IMR-90 (cell line): ENCODE measurements at places on chromosomes 7 and 10. TPM values are rescaled to one million over a fixed set of nuclear protein-coding genes. Genes with fewer than 3 reads are reported as not detected.

GPR26 gene
- not detected in 2 replicates for total RNA-seq

FBH1 gene
- total RNA-seq: 60.8 and 72.2 TPM in 2 replicates

GRCh38 chr7:6258440-6259182 lies 13.8 kb downstream of the CYTH3 start:
- peak; percentile 79 for DNase-seq

DNA sequence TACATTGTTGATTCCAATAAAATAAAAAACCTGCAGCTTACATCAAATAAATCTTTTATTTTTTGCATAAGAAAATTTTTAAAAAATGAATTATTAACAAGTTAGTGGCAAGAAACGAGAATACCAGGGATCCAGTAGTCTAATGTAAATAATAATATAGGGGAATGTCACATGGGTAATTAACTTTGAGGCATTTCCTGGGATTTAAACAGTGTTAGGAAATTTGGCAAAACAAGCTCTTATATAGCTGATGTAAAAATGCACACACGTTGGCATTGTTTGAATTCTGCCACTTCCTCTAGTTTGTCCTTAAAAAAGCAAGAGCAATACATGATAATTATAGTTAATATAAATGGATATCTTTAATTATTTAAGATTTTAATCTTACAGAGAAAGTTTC lies 768.6 kb downstream of the CNTNAP2 start:
- no peak for DNase-seq

- DNase-seq: no peak
These were observed 6.1 kb upstream of the VGF start for GRCh38 chr7:101171442-101171837.

- no peak for DNase-seq
These were observed 27.6 kb upstream of the CTNNA3 start for GRCh38 chr10:67723601-67724000.

DNA sequence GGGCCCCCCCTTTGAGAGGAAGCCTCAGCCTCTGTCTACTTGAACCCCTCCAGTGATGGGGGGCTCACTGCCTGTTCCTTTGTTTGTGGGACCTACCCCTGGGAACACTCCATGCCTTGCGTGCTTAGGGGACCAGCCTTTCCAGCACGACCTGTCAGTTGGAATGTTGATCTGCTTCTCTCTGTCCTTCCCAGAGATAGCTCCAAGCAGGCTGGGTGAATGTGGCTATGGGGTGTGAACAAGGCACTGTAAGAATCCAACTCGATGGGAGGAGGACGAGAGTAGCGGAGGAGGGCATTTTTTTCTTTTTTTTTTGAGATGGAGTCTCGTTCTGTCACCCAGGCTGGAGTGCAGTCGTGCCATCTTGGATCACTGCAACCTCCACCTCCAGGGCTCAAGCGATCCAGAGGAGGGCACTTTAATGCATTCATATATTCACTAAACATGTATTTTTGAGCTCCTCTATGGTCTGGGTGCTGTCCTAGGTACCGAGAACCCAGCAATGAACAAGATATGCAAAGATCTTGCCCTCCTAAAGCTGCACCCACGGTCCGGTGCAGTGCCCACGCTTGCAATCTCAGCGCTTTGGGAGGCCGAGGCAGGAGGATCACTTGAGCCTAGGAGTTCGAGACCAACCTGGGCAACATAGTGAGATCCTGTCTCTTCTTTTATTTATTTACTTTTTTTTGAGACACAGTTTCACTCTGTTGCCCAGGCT lies 8.5 kb downstream of the CLIP2 start:
- DNase-seq: no peak

DNA sequence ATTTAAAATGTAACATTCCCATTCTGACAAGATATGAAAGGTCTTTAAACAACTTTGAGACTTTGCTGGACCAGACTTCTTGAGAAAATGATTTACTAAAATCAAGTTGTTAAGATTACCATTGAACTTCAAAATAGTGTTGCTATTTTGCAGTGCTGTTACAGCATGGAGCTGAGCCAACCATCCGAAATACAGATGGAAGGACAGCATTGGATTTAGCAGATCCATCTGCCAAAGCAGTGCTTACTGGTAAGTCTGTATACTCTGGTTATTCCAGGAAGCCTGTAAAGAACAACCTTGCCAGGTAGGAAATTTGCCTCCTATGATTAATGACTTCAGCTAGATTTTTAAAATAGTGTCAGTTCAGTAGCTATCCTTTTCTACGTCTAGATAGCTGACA lies 18.8 kb downstream of the TNKS2 start:
- DNase-seq: no peak

GRCh38 chr7:16913643-16914042 lies 31.9 kb upstream of the AGR3 start:
- no peak for DNase-seq

GRCh38 chr7:131021902-131022301 lies 287.9 kb upstream of the KLF14 start:
- DNase-seq: no peak

DNA sequence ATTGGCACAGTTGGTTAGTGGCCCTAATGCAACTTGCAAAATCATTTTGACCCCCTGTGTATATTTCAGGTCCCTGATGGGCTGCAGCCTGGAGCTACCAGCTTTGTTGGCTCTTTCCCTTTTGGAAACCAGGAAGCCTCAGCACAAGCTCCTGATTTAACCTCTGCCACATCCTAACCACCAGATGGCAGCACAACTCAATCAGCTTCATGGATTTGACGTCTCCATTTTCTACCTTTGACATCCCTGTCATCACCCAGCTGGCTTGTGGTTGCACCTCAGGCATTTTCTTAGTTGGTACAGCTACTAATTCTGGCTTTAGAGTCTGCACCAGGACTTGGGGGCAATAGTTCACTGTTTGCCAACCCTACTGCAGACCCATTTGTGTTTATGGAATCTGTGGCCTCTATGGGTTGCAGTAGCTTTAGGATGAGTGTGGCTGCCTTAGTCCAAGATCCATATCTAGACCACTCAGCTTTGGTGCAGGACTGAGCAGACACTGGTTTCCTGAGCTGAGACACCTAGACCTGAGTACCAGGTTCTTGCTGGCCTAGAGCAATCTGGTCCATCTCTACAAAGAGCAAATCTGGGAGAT lies 456.2 kb downstream of the REEP3 start:
- DNase-seq: peak; percentile 13

- no peak for DNase-seq
These were observed 68.0 kb downstream of the PTPRE start for GRCh38 chr10:127974911-127975310.

DNA sequence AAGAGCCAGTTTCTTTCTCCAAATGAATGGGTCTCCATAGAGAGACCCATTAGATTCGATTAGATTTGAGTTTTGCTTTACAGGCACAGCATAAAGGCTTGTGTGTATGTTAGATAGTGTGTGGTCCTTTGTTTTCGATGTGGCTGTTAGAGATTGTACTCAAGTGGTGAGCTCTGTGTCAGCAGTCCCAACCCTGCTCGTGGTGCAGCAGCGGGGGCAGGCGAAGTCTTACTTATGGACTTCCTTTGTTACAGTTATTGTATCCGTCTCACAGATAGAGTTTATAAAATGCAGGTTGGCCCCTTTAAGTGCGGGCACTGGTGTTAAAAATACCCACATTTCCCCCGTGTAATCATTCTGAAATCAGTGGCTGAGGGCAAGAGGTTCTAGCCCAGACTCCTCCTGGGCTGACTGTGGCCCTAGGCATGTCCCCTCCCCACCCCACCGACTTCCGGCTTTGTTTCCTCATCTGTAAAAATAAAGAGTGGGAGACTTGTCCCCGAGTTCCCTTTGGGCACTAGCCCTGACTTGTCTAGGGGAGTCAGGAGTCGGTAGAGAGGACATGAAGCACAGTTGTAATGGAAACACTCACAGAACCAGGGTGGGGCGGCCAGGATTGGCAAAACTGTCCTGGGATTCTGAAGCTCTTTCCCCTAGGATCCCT lies 28.6 kb downstream of the MTURN start:
- no peak for DNase-seq

GRCh38 chr10:118475214-118475613 lies 120.2 kb downstream of the PRLHR start:
- no peak for DNase-seq

DNA sequence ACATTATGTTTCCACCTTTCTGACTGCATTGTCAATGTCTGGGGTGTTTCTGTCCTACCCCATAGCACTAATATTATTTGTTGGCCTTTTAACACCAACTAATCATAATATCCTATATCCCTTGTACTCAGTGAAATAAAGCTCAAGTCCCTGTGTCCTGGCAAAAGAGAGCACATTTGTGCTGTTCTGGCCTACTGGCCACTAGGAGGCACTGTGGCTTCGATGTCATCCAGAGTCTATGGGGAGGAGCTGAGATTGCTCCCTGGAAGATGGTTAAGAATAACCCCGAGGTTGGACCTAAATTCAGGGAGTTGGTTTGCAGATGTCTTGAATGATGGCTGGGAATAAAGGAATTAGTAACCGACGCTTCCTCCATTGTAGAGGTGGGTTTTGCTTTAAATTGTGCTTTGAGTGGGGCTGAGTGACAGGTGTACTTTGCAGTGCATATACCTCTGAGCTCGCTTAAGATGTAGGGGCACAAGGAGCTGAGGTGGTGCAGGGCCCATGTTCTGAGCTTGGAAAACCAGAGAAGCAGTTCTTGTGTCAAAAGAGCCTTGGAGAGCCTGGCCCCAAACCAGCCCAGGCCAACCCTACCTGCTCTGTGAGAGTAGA lies 191.2 kb upstream of the PRSS1 start:
- DNase-seq: peak; percentile 72

DNA sequence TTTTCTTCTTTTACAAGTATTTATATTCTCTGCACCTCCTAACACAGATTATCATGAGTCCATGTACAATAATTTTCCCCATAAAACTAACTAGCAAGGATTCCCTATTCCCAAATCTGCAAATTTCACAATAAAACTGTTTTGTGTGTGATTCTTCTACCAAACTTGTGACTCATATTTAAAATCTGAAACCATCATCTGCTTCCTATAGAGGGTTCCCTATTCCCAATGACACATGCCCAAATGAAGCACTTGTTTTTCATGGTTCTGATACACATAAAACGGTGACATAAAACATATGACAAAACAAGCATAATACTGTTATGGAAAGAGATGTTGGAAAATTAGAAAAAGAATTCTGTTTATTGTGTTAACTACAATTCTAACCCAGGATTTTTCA lies 657.6 kb downstream of the PARD3 start:
- peak; percentile 45 for DNase-seq

GRCh38 chr10:92222603-92223262 lies 68.1 kb downstream of the CPEB3 start:
- DNase-seq: peak; percentile 75

DNA sequence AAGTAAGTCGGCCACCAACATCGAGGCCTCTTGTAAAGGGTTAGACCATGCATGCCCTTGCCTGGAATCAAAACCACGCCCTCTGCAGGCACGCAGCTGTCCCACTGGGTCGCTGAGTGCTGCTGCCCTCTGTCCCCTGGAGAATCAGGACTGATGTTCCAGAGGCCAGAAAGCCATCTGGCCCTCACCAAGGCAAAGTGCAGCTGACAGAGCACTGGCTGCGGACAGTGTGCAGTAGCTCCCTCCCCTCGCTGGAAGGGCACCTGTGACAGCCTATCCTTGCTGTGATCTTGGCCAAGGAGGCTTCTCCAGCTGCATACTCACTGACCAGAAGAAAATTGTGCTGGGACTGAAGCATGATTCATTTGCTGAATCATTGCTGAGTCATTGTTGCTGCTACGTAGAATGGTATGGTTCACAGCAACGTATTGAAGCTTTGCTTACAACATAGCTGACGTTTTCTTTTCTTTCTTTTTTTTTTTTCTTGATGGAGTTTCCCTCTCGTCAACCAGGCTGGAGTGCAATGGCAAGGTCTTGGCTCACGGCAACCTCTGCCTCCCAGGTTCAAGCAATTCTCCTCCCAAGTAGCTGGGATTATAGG lies 30.4 kb downstream of the DDC start:
- peak; percentile 100 for DNase-seq

GRCh38 chr10:33535866-33536265 lies 201.4 kb upstream of the NRP1 start:
- no peak for DNase-seq

DNA sequence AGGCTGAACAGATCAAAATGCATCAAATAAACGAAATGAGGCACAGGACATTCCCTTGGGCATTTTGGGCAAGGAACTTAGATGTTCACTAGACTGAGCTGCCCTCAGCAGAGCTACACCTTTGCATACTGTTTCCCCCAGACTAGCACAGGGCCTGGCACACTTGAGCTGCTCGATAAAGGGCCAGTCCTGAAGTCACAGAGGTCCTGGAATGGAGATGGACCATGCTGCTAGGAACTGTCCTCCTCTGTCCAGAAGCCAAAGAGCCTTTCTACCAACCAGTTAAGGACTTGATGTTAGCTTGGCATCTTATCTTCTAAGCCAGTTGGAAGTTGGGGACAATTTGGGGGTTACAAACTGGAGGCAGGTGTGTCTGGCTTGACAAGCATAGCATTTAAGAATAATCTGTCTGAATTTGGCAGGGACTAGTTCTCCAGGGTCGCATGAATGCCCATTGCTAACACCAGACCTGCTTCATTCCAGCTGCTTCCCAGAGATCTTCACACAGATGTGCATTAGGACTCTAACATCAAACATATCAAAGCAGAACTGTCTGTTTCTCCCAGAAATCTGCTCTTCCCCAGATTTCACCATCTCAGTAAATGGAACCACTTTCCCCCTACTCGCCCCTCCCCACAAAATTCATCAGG lies 152.2 kb upstream of the PDE1C start:
- DNase-seq: no peak

- DNase-seq: no peak
These were observed at the start of gene NPTX2 for GRCh38 chr7:98617051-98617959. Gene NPTX2 (plus strand): TSS chr7:98617285. CDS start chr7:98617462, 177 bp downstream.
